ENCODE measurements at places on chromosomes 16 and 17.

GRCh38 chr17:74742153-74742515 is 5.1 kb downstream of the RAB37 start:
- peak; percentile 30 for DNase-seq

DNA sequence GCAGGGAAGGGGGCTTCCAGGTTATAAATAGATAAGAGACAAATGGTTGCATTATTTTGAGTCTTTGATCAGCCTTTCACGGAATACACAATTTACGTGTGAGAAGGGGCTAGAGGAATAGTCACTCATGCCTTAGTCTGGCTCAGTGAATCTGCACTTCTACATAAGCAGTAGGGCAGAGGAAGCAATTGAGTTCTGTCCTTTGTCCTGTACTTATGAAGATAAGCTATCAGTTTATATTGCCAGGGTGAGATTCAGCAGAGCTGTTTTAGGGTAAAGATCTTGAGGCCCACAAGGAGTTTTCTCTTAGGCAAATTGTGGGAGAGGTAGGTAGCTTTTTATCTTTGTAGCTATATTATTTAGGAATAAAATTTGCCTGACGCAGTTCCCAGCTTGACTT is 33.3 kb downstream of the TOM1L1 start:
- no peak for DNase-seq

DNA sequence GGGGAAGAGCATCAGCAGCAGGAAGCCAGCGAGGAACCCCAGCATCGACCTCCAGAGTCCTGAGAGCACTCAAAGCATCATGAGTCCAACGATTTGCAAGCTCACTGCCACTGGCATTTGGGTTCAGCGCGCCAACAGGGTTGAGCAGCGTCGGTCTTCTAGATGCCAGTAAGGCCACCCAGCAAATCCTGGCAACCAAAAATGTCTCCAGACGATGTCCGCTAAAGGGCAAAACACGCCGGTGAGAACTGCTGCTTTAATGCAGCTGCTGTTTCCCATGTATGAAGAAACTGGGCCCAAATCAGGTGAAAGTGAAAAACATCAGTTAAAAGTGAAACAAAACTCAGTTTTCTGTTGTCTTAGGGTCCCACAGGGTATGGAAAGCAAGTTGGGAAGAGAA is 70.2 kb downstream of the ANKRD11 start:
- DNase-seq, result no peak

DNA sequence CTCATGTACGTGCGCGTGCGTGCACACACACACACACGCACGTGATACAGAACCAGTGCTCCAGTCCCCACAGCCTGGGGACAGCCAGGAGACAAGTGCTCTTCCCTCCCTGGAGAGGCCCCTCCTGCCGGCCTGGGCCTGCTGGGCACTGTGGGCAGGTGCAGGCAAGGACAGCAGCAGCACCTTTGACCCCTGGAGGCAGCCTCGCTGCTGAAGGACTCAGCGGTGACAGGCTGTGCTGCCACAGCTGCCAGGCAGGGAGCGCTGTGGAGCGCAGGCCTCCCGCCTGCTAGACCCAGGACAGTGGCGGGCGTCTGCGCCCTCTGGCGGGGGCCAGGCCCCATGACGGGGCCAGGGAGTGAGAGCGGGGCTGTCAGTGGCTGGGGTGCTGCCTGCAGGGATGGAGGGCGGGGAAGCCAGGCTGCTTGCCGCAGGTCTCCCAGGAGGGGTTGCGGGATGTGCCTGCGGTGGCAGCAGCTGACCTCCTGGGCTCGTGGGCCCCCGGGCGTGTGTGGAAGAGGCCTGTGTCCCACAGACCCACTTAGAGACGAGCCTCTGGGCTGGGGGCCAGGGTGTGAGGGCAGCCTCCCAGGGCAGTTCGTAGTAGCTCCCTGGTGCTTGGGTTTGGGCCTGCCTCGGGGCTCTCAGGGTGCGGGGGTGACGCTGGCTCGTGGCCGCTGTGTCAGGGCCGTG is 63.5 kb upstream of the PVALEF start:
- peak; percentile 49 for DNase-seq

DNA sequence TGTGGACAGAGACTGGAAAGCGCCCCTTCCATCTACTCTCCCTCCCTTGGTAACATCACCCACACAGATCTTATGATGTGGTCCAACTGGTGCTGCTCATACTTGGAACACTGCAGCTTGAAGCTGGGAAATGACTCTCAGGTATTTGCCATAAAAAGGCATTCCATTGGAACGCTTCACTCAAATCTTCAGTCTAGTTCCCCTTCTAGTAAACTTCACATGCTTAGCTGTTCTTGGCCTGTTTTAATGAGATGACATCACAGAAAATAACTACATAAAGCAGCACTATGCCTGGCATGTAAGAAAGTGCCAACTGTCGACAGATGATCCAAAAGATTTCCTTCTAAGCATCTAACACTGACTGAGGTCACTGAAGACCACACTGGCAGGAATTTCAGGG is 9.3 kb downstream of the ZNF263 start:
- DNase-seq, result no peak

GRCh38 chr16:20904507-20905081 is 4.0 kb downstream of the LYRM1 start:
- DNase-seq, result peak; percentile 67

GRCh38 chr17:17988427-17988945 is 15.8 kb downstream of the DRC3 start:
- DNase-seq, result no peak

DNA sequence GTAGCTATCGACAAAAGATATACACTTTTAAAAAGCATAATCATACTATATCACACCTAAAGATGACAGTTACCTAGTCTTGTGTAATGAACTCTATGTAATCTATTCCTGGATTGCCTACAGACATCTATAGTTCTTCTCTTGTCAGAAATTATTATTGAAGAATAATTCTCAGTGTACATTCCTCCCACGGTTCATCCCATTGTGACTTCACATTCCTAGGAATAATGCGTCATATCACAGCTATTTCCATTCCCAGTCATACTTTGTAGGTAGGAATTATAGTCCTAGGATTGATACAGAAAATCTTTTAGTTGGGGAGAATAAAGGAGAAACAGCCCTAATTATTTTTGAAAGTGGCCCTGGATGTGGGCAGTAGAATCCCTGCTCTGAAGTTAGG is 44.0 kb upstream of the ABCC11 start:
- DNase-seq, result no peak

DNA sequence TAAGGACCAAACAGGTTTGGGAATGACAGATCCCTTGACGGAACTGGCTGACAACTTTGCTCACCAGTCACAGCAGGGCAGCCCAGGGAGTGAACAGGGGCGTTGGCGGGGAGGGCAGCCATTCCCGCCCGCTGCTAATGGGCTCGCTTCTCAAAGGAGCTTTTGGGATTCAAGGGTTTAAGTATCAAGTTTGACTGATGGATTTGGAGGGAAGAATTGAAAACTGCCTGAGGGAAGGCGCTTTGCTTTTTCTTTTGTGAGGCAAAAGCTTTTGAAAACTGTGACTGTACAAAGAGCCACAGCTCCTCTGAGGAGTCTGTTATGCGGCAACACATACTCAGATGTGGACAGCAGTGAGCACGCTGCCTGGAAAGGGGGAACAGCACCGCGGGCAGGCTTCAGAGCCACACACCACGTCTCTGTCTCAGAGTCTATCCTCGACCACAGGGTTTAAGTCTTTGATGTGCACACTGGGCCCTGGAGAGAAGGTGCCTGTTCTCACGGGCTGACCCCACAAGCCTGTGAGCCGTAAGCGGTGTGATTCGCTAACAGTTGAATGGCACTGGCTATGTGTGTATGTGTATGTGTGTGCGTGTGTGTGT is 79.9 kb upstream of the HSBP1 start:
- no peak for DNase-seq

DNA sequence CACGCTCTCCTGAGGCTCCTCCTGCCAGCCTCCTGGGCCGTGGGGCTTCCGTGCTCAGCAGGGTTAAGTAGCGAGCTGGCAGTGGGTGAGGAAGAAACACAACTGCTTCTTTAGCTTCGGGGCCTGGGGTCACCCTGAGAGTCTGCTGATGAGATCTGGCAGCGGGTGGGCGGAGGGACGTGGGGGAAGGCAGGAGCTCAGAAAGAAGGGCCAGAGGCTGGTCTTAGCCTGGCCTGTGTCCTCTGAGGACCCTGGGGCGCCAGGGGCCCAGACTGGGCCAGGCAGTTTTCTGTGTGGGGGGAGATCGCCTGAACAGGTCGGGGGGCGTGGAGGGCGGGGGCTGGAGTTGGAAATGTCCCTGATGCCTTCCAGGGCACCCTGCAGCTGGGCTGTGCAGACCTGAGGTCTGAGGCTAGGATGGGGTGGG is 97.8 kb upstream of the GSE1 start:
- DNase-seq, result no peak
